ENCODE measurements at places on chromosomes 7 and 10.

DNA sequence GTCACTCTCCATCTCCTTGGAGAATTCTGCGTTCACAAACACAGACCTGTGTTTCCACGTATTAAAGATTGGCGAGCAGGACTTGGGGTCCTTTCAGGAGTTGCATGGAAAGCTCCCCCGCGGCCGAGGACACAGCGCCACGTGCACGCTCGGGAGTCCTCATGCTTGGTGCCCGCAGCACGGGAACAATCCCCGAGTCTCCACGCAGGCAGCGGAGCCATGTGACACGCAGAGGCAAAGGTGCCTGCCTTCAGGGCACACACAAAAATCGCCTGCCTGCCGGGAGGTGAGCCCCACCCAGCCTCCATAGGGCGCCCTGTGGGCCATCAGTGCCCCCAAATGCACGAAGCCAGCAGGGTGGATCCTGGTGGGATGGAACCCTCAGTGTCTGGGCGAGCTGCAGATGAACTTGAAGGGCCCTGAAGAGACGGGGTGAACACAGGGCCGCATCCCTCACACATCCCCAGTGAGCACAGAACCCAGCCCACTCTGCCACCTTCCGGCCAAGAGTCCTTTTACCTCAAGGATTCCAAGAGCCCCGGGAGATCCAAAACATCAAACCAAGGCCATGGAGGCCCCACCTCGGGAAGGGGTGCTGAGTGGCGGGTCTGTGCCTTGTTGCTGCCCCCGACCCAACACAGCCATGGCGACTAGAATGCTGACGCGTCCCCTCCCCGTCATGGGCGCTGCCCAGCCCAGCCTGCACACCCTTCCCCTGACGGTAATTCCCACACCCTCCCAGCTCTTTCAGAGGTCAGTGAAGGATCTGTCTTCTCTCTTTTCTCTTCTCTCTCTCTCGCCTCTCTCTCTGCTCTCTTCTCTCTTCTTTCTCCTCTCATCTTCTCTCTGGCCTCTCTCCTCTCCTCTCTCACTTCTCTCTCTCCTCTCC lies 55.9 kb downstream of the CFAP46 start:
- DNase-seq = no peak

GRCh38 chr10:88336334-88336733 lies 246.8 kb downstream of the RNLS start:
- no peak for DNase-seq

DNA sequence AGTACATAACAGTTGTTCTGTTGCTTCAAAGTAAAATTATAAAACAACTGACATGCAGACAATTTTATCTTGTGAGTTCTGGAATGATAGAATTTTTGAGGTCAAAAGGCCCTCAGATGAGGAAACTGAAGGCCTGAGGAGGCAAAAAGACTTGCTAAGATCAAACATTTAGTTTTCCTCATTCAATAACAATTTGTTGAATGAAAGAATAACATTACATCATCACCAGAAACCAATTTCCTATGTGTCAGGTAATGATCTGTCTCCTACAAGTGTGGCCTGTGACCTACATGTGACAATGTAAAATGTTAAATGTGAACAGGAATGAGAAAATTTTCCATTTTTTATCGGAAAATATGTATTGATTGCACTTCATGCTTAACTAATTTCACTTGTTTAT lies 16.6 kb upstream of the ASB4 start:
- DNase-seq = no peak

DNA sequence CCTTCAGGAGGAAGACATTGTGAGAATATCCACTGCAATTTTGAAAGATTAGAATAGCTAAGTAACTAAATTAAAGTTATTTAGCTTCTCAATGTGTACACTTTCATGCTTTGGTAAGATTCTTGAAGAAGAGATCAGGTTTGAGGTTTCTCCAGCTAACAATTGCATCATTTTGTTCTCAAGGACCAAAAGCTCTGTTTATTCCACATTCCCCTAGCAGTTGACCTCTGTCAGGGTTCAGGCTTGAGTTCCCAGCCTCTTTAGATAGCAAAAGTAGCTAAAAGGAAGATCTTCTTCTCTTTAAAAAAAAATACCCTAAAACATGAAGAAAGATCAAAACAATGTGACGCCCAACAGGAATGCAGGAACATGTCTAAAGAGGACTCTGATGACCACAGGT lies 179.4 kb upstream of the IGFBP3 start:
- no peak for DNase-seq

- no peak for DNase-seq
Observed at GRCh38 chr7:5143106-5143505, 46.9 kb upstream of the WIPI2 start.

DNA sequence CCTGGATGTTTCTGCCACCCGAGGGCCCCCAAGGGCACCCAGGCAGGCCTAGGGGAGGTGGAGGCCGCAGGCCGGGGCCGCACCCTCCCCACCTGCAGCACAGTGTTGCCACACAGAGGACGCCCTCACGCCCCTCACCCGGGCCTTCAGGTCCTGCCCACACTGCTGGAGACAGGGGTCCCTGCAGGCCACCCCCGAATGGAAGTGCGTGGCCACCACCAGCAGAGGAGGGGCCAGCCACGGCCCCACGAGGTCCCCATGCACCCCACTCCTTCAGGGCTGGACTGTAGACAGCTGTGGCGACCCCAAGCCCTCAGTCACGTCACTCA lies 35.4 kb downstream of the ADAP1 start:
- no peak for DNase-seq

DNA sequence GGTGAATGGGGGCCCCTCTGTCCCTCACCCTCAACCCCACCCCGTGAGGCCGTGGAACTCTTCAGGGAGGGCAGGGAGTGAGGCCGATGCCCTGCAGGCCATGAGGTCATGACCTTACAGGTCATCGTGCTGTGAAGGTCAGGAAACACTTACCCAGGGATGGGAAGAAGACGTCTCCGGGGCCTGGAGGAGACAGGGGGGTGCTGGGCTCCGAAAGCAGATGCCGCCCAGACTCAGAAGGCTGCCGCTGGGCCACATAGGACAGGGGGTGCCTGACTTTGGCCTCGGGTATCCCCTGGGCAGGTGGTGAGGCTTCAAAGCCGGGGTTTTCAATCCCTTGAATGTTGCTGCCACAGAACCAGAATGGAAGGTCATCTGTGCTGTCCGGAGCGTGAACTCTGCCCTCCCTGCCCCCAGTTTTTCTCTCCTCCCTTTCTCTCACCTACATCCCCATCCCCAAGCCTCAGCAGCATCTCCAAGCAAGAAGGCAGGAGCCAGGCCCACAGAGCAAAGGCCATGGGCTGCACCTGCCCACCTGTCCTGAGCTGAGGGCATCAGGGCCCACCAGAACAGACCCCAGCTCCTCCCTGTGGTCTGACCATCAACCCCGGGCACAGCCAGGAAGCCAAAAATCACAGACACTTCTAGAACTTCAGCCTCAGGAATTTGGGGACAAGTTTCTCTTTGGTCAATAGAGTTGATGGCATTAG lies 21.6 kb downstream of the VSIR start:
- DNase-seq = no peak

DNA sequence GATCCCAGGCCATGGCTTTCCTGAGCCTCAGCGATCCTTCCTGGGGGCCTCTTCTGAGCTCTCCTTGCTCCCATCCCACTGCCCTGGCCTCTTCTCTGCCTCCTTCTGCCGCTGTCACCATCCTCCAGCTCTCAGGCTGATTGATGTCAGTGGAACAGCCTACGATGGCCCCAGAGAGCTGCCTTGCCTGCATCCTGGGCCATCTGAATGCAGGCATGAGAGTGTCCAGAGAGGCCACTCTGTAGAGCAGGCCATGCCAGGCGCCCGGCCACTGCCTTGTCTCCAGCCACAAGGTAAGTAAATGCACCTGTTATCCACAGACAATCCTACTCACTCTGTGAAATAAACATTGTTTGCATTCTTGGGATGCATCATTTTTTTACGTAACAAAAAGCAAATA lies 171.4 kb upstream of the PPP2R2D start:
- no peak for DNase-seq

Data from urinary bladder (tissue), 4 donors.